CD4-positive, alpha-beta memory T cell (primary cell): ENCODE measurements at places on chromosomes 13 and 19.

DNA sequence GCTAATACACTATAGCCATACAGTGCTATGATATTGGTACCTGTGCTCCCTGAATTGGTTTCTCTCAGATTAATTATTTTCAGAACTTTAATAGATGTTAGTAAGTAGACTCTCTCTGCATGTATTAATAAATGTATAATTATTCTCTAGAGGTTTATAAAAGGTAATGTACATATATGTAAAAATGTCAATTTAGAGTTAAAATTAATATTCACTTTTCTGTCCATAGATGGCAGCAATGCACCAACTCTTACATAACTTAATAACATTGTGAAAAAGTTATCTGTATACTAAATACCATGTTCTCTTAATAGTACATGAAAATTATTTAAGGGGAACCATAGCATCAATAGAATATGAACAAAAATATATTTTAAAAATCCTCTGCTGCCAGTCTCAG is 515.0 kb upstream of the KLHL1 start:
- no peak for DNase-seq

DNA sequence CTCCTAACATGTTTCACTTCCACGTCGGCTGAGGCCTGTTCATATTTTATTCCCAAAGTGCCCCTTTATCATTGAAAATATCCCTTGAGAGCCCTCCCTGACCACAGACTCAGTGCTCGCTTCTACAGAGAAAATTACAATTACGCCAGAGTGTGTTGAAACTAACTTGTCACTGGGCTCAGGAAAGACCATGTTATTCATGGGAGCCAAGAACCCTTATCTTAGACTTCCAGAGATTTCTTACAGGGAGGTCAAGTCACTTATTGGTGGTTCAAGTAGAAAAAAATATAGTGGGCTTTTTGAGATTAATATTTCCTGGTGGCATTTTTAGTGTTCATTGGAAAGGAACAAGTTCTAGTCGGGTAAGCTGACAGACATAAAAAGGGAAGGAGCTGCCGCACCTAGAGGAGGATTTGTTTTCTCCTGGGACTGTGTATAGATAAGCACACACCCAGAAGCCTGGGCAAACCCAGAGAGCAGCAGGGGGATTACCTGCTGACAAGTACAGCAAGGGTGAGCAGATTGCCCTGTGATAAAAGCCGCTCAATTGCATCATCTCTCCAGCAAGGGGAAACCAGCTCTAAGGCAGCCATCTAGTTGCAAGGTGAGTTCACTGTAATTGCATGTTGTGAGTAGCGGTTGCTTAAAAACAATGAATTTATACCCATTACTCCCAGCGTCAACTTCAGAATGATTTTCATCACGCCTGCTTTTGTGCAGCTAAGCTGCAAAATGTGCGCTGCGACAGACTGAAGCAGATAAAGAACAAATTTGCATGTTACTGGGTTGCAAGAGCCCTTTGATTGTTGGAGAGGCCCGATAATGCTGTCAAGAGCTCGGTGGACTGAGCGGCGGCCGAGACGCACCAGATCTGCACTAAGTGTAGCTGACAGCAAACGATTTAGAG is 46.2 kb downstream of the DCT start:
- no peak for DNase-seq

DNA sequence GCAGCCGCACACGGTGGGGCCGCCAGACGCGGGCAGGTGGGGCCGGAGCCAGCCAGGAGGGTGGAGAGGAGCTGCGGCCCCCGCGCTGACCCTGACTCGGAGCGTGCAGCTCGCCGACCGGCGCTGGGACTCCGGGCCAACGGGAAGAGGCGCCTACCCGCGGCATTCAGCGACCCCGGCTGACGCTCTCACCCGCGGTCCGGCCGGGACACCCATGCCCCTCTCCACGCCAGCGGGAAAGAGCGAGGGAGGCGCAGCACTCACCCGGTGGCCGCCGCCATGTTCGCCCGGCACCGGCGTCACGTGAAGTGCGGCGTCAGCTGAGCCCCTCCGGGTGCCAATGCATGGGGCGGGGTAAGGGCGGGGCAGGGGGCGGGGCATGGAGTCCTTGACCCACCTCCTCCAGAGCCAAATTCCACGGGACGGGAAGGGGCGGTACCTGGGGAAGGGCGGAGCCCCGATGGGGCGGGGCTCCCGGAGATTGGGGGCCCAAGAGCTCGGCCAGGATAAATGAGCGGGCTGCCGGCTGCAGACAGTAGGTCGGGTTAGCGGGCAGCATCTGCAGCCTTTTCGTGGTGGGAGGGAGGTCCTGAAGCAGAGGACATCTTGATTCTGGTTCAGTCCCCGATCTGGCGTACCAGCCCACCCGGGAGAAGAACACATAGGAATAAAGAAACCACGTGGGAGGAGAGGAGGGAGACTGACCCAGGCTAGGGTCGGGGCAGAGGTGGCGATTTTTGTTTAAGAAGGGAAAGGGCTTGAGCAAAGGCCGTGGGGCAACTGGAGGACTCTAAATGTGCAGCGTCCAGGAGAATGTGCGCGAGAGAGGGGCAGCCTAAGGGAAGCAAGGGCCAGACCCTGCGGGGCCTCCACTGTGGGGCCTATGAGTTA is at the start of gene PEPD:
Gene PEPD, minus strand, starts transcription at position 312 of the 891 bp plus-strand sequence. Its CDS starts 31 bp downstream, at position 281.
- DNase-seq = peak; percentile 72

DNA sequence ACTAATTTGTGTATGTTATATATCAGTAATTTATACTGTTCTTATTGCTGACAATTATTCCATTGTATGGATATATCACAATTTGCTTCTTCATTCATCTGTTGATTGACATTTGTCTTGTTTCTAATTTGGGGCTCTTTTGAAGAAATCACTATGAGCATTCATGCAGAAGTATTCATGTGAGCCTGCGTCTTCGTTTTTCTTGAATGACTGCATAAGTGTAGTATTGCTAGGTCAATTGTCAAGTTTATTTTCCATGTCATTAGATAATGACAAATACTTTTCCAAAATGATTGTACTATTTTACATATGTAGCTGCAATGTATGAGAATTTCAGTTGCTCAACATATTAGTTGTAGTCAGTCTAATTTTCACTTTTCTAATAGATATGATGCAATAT is 1796.9 kb downstream of the SLITRK5 start:
- no peak for DNase-seq

GRCh38 chr13:25873242-25873612 is 178.6 kb downstream of the SHISA2 start:
- no peak for DNase-seq

DNA sequence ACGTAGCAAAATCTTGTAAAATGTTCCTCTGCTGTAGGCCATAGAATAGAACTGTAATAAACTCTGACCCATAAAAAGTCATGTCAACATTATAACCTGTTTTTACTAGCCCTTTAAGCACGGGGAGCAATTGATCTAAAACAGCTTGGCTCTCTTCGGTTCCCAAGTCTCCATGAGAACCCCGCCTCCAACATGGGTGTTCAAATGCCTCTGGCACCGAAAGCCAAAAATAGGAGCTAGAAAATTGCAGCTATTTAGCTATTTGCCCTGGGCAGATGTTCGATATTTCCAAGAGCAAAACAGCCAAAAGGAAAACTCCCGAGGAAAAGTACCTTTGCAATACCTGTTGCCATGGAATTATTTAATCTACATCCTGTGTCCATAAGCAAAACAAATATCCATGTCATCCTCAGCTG is 563.1 kb downstream of the EFNB2 start:
- no peak for DNase-seq

DNA sequence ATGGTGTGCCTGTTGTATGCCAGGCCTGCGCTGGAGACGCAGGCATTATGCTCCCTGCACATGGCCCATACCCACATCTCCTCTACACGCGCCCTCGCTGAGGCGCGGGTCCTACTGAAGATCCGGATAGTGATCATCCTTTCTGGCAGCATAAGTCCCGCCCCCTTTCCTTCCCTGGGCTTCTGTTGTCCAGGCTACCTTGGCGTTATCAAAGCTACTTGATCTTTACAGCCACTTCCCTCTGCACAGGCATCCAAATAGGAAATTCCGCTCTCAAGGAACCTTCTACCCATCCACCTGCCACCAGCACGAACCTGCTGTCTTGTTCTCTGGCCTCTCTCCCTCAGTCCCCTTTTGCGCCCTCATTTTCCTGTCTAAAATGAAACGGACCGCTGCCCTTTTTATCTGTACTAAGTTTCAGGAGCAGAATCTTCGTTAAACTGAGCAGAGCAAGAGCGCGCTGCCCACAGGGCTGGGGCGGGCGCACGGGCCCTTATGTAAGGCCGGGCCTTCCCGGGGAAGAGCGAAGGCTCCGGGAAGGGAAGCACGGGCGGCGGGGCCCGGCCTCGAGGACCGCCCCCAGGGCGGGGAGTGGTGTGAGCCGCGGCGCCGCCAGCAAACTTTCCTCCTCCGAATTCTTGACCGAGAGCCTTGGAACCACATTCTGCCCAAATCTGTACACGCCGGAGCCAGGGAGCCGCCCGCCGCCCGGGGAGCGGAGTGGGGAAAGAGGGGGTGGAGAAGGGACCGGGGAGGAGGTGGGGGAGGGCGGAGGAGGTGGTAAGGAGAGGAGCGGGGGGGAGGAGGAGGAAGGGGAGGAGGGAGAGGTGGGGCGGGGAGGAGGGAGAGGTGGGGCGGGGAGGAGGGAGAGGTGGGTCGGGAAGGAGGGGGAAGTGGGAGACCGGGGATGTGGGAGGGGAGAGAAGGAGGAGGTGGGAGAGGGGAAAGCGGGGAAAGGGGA is 920 bp upstream of the UBE2L5 start:
- peak; percentile 16 for DNase-seq

DNA sequence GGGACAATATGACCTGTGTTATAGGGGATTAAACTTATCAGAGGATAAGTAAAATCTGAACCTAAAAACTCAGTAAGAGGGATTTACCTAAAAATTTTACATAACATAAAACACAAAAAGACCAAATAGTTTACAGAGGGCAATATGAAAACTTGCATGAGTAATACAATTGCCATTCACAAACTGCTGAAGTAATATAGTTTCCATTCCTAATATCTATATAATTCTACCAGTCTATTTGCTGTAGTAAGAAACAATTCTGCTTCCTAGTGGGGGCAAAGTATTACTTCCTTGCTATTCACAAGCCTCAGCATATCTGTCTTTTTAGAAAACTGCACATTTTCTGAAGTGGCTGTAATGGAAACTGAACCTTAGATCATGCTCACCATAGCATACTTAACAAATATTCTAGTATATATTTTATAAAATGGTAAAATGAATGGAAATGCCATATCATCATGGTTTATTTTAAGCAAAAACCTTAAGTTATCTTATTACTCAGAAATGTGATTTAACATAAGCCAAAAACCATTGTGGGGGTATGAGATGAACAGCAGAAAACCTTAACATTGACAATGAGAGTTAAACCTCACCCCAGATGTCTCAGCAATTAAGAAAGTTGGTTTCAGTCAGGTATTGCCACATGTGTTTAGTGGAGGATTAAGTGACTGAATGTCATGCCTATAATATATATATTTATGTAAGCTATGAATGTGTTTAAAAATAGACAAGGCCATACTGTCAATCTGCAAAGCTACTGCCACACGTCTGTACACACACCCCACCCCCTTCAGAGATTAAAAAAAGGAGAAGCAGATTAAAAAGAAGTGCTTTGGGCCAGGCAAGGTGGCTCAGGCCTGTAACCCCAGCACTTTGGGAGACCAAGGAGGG is 136.8 kb downstream of the MIPEP start:
- DNase-seq = no peak

DNA sequence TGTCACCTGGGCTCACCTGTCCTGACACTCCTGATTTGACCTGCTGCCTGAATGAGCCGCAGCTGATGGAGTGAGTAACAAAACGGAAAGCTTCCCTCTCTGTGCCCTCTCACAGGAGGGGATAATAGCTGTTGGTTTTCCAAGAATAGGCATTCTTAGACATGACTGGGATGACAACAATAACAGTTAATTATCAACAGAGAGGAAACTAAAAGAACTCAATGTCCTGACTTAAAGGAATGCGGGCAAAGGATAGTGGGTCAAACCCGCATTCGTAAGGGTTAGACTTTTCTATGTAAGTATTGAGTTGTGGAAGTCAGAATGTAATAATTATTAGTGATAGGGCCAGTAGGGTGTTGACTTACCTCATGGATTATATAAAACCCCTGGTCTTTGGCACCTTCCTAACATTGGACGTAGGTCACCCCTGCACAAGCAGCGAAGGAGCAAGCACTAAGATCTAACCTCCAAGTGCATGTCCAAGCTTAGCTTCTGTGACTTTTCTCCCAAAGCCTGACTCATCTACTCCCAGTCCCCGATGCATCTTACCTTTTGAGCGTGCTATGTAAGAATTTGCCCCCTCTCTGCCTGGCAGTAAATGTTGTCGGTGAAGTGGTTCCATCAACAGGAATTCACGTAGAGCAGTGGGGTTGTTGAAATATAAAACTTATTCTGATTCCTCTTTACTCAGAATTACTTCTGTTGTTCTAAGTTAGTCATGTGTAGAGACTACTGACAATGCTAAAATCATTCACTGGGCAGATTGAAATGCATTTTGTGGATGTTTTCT is 442.3 kb downstream of the FGF9 start:
- no peak for DNase-seq

DNA sequence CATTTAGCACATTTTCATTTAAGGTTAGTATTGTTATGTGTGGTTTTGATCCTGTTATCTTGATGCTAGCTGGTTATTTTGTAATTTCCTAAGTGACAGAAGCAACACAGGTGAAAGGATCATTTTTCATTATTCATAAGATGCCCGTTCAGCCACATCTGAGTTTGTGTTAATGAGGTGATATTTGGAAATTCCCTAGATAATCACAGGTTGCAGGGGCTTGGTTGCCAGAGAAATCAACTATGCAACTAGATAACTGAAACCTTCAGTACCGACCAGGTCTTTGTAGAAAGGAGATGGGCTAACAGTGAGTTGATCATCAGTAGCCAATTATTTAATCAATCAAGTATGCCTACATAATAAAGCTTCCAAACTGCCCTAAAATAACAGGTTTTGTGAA is 121.3 kb upstream of the UFM1 start:
- no peak for DNase-seq

DNA sequence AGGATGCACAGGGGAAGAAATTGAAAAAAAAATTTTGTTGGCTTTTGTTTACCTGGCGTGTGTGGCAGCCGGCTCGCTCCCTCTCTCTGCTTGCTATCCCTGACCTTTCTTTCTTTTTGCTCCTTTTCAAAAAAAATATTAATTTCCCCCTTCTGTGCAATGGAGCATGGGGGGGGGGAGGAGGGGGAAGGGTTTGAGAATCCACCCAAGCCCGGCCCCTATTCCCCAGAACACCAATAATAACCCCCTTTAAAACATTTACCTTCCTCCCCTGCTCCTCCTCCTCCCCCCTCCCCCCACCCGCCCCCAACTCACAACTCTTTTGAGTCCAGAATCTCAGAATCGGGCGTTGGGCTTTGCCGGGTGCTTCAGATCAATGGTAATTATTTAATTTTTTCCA is 28.4 kb downstream of the NFIX start:
- DNase-seq = no peak

- DNase-seq = no peak
Measured at GRCh38 chr13:31962731-31963370, 68.7 kb upstream of the FRY start.

GRCh38 chr19:39426170-39426569 is 9.6 kb downstream of the RPS16 start:
- DNase-seq = no peak
